ENCODE measurements at places on chromosomes 3 and 15.

DNA sequence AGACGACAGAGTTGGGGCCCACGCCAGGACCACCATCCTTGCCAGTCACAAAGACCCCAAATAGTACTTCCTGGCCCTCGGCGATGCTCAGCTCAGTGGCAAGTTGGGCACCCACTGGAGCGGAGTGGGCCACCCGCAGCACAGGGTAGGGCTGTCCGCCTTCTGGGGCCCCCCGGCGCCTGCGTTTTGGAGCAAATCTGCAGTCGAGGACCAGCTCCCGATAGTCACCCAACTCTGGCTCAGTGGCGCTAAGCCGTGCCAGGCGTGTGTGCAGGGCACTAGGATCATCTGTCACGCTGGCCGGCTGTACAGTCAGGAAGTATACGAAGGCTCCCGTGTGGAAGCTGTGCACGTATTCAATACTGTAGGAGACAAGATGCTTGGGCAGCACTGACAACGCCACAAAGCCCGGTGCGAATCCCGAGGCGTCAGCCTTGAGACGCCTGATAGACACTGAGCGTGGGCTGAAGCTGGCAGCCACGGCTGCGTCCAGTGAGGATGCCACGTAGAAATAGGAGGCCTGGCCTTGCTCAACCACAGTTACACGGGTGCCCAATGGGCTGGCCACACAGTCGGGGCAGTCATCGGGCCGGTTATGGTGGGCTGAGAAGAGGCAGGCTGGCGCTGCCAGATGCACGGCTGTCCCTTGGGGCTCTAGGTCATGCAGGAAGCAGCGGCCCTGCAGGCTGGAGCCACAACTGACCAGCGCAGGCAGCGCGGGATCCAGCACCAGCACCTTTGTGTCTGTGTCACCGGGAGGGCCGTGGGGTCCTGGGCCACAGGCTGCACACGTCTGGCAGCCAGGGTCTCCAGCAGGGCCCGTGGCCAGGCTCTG is 945 bp downstream of the MST1R start:
- DNase-seq: no peak

- no peak for DNase-seq
Measured at GRCh38 chr3:104412608-104413580, 953.8 kb upstream of the ALCAM start.

DNA sequence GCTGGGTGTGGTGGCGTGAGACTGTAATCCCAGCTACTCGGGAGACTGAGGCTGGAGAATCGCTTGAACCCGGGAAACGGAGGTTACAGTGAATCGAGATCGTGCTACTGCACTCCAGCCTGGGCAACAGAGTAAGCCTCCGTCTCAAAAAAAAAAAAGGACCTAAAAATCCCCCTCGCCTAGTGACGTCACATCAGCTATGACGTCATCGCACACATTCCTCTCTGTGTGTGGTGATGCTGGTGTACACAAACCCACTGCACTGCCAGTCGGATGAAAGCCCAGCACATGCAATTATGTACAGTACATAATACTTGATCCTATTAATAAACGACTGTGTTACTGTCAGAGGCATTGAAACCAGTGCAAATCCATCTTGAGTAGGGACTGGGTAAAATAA is 40.2 kb upstream of the SEC61A1 start:
- no peak for DNase-seq

DNA sequence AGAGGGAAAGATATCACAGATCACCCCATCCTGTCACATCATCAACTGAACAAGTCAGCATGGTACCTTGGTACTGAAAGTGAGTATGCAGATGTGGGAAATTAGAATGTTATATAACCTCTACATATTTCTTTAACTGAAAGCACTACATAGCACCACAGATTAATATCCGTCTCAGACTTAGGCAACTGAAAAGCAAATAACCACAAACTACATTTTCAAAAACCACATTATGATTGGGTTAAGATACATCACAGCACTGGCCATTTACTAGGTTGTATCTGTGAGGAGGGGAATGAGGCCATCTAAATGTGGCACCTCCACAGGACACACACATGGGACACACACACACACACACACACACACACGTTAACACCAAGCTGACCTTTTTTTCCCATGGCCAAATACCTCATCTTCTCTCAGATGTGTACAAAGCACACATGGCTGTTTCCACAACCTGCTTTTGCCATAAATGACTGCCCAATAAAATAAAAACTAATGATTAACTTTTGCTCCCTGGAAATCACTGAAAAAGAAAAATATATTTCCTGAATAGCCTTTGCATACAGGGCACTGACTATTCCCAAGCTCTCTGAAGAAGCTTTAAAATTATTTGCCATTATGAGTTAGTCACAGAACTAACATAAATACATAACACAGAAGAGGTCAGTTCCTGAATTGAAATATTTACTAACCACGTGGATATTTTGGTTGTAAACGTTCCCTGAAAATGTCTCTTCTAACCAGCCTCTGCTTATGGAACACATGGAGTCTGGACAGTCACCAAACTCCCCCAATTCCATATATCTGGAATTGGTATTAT is 60.1 kb downstream of the SUMF1 start:
- DNase-seq: no peak

GRCh38 chr3:159252772-159253384 is 451.0 kb downstream of the MFSD1 start:
- DNase-seq: no peak

GRCh38 chr3:14858105-14858504 is 39.3 kb downstream of the FGD5 start:
- no peak for DNase-seq

- DNase-seq: no peak
Measured at GRCh38 chr3:27606537-27606936, 115.6 kb downstream of the EOMES start.

GRCh38 chr3:33936921-33937525 is 138.6 kb downstream of the PDCD6IP start:
- no peak for DNase-seq

Measured in activated T-helper 1 cell treated with anti-CD3 and anti-CD28 coated beads, Interleukin-2, amount 50 U/mL, for 16 hours (primary cell).